ENCODE measurements at places on chromosomes 12 and 14.

- no peaks in the 10 kb centered on the region for H3K4me1 ChIP-seq
- H3K27me3 ChIP-seq: no peaks in the 10 kb centered on the region
- H3K27ac ChIP-seq: no peak overlapping the region
Observed at GRCh38 chr14:65392296-65392695, 20.2 kb upstream of the FUT8 start.

- no peak overlapping the region for H3K27ac ChIP-seq
- no peaks in the 10 kb centered on the region for H3K27me3 ChIP-seq
- H3K4me1 ChIP-seq: no peaks in the 10 kb centered on the region
Observed at GRCh38 chr14:102938191-102938590, 15.7 kb downstream of the AMN start.

- H3K36me3 ChIP-seq: no peaks in the 10 kb centered on the region
- H3K27ac ChIP-seq: no peak overlapping the region
- no peaks in the 10 kb centered on the region for H3K4me1 ChIP-seq
- no peak for DNase-seq
- H3K4me3 ChIP-seq: no peak overlapping the region
Observed at GRCh38 chr12:111825509-111825908, 16.5 kb upstream of the MAPKAPK5 start.

DNA sequence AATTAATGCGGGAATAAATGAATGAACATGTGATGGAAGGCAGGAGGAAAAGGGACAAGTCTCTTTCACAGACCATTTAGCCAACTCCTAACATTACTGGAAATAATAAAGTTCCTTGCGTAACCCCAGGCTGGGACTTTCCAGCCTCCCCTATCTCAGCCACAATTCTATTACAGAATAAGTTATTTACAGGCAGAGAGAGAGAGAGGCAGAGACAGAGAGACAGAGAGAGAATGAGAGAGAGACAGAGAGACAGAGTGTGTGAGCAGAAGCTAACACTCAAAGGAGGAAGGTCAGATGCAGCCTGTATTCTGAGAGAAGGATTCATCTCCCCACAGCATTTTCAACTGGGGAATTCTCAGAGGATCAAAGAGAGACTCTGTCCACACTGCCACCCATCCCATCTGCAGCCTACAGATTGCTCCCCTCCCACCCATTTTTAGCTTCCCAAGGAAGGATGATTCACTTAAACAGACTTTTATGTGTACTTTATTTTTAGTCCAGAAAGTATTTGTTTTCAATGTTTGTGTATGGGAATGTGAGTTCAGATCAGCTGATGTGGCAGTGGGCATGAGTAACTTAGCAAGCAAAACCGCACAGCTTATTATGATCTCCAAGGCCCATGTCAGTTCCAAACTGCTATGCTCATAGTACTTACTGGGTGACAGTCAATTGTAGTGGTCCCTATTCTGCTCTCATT, 165.7 kb downstream of the CAND1 start:
- no peaks in the 10 kb centered on the region for H3K27me3 ChIP-seq
- H3K4me3 ChIP-seq: peak overlapping the region; percentile 21
- H3K27ac ChIP-seq: peak overlapping the region; percentile 88
- H3K4me1 ChIP-seq: peaks cover 38% of the 10 kb centered on the region
- DNase-seq: peak; percentile 87
- H3K36me3 ChIP-seq: no peaks in the 10 kb centered on the region

DNA sequence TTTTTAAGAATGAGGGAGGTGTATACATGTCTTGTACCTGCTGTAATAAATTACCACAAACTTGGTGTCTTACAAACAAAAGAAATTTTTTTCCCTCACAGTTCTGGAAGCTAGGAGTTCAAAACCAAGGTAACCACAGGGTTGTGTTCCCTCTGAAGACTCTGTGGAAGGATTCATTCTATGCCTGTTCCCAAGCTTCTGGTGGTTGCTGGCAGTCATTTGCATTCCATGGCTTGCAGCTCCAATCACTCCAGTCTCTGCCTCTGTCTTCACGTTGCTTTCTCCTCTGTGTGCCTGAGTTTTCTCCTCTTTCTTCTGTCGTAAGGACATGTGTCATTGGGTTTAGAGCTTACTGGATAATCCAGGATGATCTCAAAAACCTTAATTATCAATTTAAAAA, 15.4 kb upstream of the ZNF641 start:
- no peaks in the 10 kb centered on the region for H3K27me3 ChIP-seq
- H3K4me1 ChIP-seq: no peaks in the 10 kb centered on the region
- H3K36me3 ChIP-seq: no peaks in the 10 kb centered on the region
- no peak for DNase-seq
- H3K4me3 ChIP-seq: no peak overlapping the region
- H3K27ac ChIP-seq: no peak overlapping the region

- no peak for DNase-seq
- no peaks in the 10 kb centered on the region for H3K36me3 ChIP-seq
- peaks cover 19% of the 10 kb centered on the region for H3K27me3 ChIP-seq
- no peaks in the 10 kb centered on the region for H3K4me1 ChIP-seq
- no peak overlapping the region for H3K4me3 ChIP-seq
Observed at GRCh38 chr14:76100236-76100635, 51.5 kb upstream of the GPATCH2L start.

GRCh38 chr12:116426391-116427136, 132.6 kb upstream of the MAP1LC3B2 start:
- peak overlapping the region; percentile 71 for H3K27ac ChIP-seq
- H3K27me3 ChIP-seq: no peaks in the 10 kb centered on the region
- peak overlapping the region; percentile 43 for H3K4me3 ChIP-seq
- DNase-seq: peak; percentile 94
- no peaks in the 10 kb centered on the region for H3K36me3 ChIP-seq

GRCh38 chr14:60589442-60589841, 59.8 kb downstream of the SIX1 start:
- H3K27ac ChIP-seq: no peak overlapping the region
- H3K4me3 ChIP-seq: no peak overlapping the region
- H3K4me1 ChIP-seq: peaks cover 4% of the 10 kb centered on the region
- no peaks in the 10 kb centered on the region for H3K27me3 ChIP-seq
- DNase-seq: no peak
- H3K36me3 ChIP-seq: no peaks in the 10 kb centered on the region

DNA sequence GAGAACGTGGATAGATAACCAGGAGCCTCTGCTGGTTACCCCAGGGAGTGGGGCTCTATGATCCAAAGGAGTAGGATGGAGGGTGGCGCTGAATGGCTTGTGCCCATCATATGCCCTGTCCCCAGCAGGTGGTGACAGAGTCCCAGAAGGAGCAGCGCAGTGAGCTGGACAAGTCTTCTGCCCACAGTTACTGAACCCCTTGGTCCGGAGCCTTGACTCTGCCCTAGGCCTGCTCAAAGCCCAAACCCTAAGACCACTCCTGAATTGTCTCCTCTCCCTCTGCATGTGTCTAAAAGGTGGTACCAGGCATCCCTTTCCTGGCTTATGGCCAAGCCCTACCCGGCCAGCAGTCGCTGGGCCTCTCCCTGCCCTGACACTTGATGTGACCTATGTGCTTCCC, 3.2 kb downstream of the PRPH start:
- H3K4me3 ChIP-seq: no peak overlapping the region
- H3K27ac ChIP-seq: no peak overlapping the region
- no peaks in the 10 kb centered on the region for H3K36me3 ChIP-seq

- H3K4me1 ChIP-seq: no peaks in the 10 kb centered on the region
- H3K27ac ChIP-seq: no peak overlapping the region
- peak; percentile 76 for DNase-seq
- no peaks in the 10 kb centered on the region for H3K36me3 ChIP-seq
Observed at GRCh38 chr12:113844495-113845210, 121.5 kb downstream of the RBM19 start.

- no peak overlapping the region for H3K4me3 ChIP-seq
- no peaks in the 10 kb centered on the region for H3K27me3 ChIP-seq
- peaks cover 32% of the 10 kb centered on the region for H3K36me3 ChIP-seq
- peak; percentile 50 for DNase-seq
Observed at GRCh38 chr14:101970830-101971400, 6.5 kb downstream of the DYNC1H1 start.

GRCh38 chr14:77541905-77542304, 43.3 kb upstream of the ISM2 start:
- DNase-seq: no peak
- H3K27me3 ChIP-seq: no peaks in the 10 kb centered on the region
- peaks cover 8% of the 10 kb centered on the region for H3K4me1 ChIP-seq
- H3K36me3 ChIP-seq: peaks cover 28% of the 10 kb centered on the region

- H3K27ac ChIP-seq: no peak overlapping the region
- DNase-seq: peak; percentile 70
- peaks cover 9% of the 10 kb centered on the region for H3K4me1 ChIP-seq
Observed at GRCh38 chr12:69388371-69388770, 28.8 kb downstream of the YEATS4 start.

- no peak overlapping the region for H3K4me3 ChIP-seq
- no peaks in the 10 kb centered on the region for H3K27me3 ChIP-seq
- H3K27ac ChIP-seq: no peak overlapping the region
- DNase-seq: peak; percentile 19
- H3K36me3 ChIP-seq: peaks cover 56% of the 10 kb centered on the region
- H3K4me1 ChIP-seq: no peaks in the 10 kb centered on the region
Observed at GRCh38 chr12:131758016-131758739, 47.3 kb downstream of the SFSWAP start.

- no peak overlapping the region for H3K27ac ChIP-seq
- H3K27me3 ChIP-seq: no peaks in the 10 kb centered on the region
- no peak overlapping the region for H3K4me3 ChIP-seq
- no peaks in the 10 kb centered on the region for H3K4me1 ChIP-seq
Observed at GRCh38 chr12:131066886-131067490, 113.3 kb downstream of the ADGRD1 start.

- DNase-seq: no peak
- no peak overlapping the region for H3K27ac ChIP-seq
- H3K36me3 ChIP-seq: no peaks in the 10 kb centered on the region
- H3K27me3 ChIP-seq: no peaks in the 10 kb centered on the region
Observed at GRCh38 chr14:106551265-106551664, 1024.9 kb downstream of the TMEM121 start.

DNA sequence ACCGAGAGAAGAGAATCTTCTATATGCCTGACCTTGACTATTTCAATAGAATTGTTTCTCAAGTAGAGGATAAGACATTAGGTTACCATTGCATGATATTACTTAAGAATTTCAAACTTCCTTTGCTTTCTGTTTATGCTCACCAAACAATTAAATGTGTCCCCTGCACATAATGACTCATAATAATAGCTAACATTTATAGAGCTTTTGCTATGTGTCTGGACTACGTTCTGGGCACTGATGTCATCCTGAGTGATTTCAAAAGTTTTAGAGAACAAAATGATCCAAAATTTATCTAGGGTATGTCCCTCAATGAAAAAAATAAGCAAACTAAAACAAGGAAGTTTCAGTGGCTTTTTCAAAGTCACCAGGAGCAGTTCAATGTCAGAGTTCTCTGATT, 38.8 kb downstream of the SLC15A5 start:
- H3K36me3 ChIP-seq: no peaks in the 10 kb centered on the region
- H3K27ac ChIP-seq: no peak overlapping the region
- no peak overlapping the region for H3K4me3 ChIP-seq
- H3K27me3 ChIP-seq: no peaks in the 10 kb centered on the region
- DNase-seq: no peak

DNA sequence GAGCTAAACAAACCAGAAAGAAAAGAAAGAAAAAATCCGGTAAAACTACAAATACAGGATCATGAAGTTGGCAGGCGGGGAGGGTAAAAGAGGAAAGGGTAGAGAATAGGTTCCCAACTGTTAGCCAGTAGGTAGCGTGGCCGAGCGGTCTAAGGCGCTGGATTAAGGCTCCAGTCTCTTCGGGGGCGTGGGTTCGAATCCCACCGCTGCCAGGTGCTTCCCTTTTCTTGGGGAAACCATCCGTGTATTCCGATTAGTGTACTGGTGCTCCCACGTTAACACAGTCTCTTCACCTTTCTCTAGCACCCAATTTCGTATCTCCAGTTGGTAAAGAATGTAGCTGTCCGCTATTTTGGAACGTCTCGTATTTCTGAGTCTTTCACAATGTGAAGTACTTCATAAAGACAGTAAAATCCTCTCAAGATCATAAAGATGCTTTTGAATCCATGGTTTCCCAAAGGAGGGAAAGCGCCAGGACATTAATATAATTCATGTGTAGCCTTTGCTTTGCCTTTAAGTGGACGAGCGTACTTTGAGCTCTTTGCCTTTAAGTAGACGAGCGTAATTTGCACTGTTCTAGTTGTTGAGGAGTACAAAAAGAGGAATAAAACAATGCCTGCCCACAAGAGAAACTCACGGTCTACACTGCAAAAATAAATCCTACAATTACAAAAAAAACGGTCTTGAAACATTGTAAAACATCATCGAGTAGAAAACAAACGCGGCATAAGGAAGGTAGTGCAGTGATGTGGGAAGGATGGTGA, 19.0 kb upstream of the RNASE12 start:
- H3K27me3 ChIP-seq: no peaks in the 10 kb centered on the region
- peak; percentile 86 for DNase-seq
- peaks cover 10% of the 10 kb centered on the region for H3K4me1 ChIP-seq
- H3K36me3 ChIP-seq: no peaks in the 10 kb centered on the region

DNA sequence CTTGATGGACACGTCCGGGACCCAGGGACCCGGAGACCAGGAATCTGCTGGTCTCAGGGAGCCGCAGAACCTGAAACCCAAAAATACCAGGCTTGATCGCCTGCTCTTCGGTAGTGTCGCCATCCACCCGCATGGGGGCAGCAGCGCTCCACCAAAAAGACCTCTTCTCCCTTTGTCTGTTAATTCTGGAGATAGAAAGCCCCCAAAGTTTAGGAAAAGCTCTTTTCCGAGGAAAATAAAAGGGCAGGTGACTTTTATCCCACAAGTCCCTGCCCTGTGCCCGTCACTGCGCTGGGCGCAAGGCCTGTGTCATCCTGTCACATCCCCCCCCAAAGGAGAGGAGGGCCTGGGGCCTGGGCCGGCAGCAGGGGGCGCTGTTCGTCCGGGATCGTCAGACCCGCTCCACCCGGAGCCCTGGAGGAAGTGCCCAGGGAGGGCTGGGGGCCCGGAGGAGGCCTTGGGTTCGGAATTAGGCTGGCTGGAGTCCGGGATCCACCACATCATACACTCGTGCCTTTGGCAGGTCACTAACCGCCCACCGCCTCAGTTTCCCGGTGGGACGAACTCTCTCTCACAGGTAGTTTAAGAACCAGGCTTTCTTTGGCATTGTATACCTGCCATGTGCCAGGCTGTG, 31.9 kb downstream of the DAD1 start:
- H3K27me3 ChIP-seq: no peaks in the 10 kb centered on the region
- H3K36me3 ChIP-seq: no peaks in the 10 kb centered on the region
- H3K27ac ChIP-seq: peak overlapping the region; percentile 57
- peak; percentile 97 for DNase-seq
- H3K4me3 ChIP-seq: peak overlapping the region; percentile 56

DNA sequence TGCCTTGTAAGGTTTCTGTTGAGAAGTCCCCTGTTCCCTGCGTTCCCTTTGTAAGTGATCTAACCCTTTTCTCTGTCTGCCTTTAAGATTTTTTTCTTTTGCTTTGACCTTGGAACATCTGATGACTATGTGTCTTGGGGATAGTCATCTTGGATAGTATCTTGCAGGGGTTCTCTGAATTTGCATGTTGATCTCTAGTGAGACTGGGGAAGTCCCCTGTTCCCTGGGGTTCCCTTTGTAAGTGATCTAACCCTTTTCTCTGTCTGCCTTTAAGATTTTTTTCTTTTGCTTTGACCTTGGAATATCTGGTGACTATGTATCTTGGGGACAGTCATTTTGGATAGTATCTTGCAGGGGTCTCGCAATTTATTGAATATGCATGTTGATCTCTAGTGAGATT, 38.2 kb upstream of the TMX1 start:
- H3K27ac ChIP-seq: no peak overlapping the region
- H3K27me3 ChIP-seq: peaks cover 66% of the 10 kb centered on the region

- H3K4me3 ChIP-seq: no peak overlapping the region
- no peak overlapping the region for H3K27ac ChIP-seq
- peaks cover 27% of the 10 kb centered on the region for H3K4me1 ChIP-seq
- no peaks in the 10 kb centered on the region for H3K36me3 ChIP-seq
Observed at GRCh38 chr12:13156277-13156676, 40.2 kb upstream of the EMP1 start.

Measured in osteoblast (primary cell).